Ovary (tissue), 10 donors: ENCODE measurements at places on chromosomes 5 and 9. TPM values are rescaled to one million over a fixed set of nuclear protein-coding genes. Genes with fewer than 3 reads are reported as not detected.

DNA sequence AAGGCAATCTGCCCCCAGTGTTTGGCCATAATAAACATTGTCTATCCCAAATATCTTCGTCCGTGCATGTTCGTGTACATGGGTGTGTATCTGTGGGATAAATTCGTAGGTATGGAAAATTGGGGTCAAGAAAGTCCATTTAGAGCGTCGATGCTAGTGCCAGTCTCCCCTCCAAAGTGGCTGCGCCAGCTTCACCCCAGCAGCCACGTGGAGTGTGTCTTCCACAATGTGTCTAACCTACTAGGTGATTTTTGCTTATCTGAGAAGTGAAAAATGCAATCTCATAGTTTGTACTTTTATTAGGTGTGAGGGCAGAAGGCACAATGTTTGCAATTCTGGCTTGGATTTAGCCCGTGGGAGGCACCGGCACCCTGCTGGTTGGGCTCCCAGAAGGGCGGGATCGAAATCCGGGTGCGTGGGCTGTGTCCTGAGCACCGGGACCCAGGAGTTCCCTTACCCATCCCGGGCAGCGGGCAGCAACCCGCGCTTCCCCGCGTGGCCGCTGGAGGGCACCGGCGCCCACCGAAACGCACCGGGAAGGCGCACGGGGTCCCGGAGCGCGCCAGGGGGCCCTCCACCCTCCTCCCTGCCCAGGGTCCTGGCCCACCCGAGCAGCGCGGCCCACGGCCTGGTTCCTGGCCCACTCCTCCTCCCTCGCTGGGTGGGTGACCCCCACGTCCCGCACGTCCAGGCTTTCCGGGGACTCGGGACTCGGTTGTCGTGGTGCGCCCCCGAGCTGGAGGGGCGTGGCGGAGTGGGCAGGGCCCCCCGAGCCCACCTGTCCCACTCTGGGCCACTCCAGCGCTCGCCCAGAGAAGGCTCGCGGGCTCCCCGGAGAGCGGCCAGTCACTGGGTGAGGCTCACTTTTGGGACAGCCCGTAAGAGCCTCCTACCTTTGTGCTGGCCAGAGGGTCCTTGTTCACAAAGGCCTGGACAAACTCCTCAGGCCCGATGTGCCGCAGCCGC lies 55.4 kb upstream of the RNF130 start:
- no peak for DNase-seq
- H3K4me3 ChIP-seq = no peak overlapping the region
- H3K27me3 ChIP-seq = no peaks in the 10 kb centered on the region
- no peaks in the 10 kb centered on the region for H3K36me3 ChIP-seq
- H3K4me1 ChIP-seq = no peaks in the 10 kb centered on the region
- H3K27ac ChIP-seq = no peak overlapping the region

DNA sequence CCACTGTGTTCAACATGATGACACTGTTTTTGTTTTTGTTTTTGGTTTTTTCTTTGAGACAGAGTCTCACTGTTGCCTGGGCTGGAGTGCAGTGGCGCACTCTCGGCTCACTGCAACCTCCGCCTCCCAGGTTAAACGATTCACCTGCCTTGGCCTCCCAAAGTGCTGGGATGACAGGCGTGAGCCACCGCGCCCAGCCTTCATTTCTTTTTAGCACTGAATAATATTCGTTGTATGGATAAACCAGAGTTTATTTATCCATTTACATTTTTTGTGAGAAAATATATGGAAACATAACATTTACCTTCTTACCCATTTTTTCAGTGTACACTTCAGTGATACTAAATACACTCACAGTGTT lies 4.2 kb downstream of the CARD19 start:
- no peaks in the 10 kb centered on the region for H3K36me3 ChIP-seq
- H3K27ac ChIP-seq = no peak overlapping the region
- H3K27me3 ChIP-seq = no peaks in the 10 kb centered on the region
- DNase-seq = peak; percentile 10

DNA sequence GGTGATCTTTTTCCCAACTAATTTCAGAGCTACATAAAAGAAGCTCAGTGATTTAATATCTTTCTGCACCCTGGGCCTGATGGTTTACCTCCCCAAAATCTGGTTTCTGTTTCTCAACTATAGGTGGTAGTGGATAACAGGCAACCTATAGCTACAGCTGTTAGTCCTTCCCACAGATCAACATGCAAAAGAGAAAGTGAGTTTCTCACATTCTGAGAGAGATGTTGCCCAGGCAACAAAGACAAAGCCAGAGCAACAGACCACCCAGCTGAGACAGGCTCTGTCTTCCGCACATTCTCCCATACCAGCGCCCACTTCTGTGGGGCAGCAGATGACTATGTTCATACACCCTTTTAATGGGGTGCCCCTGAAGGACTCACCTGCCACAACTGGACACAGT lies 40.7 kb upstream of the PPP2R2B start:
- H3K4me1 ChIP-seq = no peaks in the 10 kb centered on the region
- H3K27me3 ChIP-seq = no peaks in the 10 kb centered on the region
- H3K27ac ChIP-seq = no peak overlapping the region
- no peaks in the 10 kb centered on the region for H3K36me3 ChIP-seq

IGFBPL1 gene
- total RNA-seq = not detected

LSM11 gene
- total RNA-seq = 4.8 TPM

GRCh38 chr5:95725937-95726810 lies 5.0 kb upstream of the RHOBTB3 start:
- H3K27ac ChIP-seq = peak overlapping the region; percentile 99
- no peak for DNase-seq
- H3K27me3 ChIP-seq = no peaks in the 10 kb centered on the region
- peaks cover 19% of the 10 kb centered on the region for H3K4me1 ChIP-seq
- H3K4me3 ChIP-seq = no peak overlapping the region

FOCAD gene
- 22.2 TPM for total RNA-seq

PCDHB12 gene
- 8.8 TPM for total RNA-seq

AHRR gene
- total RNA-seq = 2.6 TPM

MOB3B gene
- total RNA-seq = 39.8 TPM

CNTNAP3B gene
- total RNA-seq = 6.0 TPM

GRCh38 chr9:23522952-23523351 lies 303.1 kb downstream of the ELAVL2 start:
- no peak overlapping the region for H3K27ac ChIP-seq
- H3K4me1 ChIP-seq = no peaks in the 10 kb centered on the region
- H3K4me3 ChIP-seq = no peak overlapping the region
- DNase-seq = no peak
